ENCODE measurements at places on chromosomes 3 and 15.

- no peak for DNase-seq
These were observed 256.4 kb upstream of the TPM1 start for GRCh38 chr15:62785881-62786828.

GRCh38 chr15:68492855-68493254 is 60.9 kb upstream of the ITGA11 start:
- no peak for DNase-seq

GRCh38 chr3:108472001-108472591 is 38.3 kb downstream of the MYH15 start:
- no peak for DNase-seq

DNA sequence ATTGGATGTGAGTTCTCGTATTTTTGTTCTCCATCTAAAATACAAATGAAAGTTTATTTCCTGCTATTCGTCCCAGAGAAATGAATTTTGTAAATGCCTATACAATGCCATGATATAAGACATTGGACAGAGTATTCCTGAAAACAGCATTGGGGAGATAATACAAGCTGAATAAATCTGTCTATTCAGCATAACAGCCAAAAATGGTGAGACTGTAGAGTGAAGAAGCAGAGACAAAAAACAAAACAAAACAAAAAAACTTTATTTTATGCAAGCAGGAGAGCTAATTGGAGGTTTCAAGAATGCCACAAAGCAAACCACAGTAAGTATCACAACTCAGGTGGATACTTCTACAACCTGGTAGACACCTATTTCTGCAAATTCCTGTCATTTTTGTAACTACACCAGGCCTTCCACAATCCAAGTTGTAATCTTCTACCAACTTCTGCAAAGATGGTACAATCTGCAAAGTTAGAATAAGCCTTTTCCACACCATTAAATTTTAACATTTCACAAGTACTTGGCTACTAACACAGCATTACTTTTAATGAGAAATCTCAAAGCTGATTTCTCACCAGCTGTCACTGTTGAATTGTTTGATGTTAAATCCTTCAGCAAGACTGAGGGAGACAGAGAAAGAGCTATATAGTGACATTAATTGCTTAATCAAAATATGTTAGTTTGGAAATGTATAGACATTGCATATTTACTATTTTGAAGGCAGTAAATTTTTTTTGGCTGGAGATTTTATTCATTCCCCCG is 163.1 kb downstream of the CLSTN2 start:
- DNase-seq: no peak

- DNase-seq: no peak
These were observed 45.1 kb downstream of the RAB11A start for GRCh38 chr15:65914386-65914785.

DNA sequence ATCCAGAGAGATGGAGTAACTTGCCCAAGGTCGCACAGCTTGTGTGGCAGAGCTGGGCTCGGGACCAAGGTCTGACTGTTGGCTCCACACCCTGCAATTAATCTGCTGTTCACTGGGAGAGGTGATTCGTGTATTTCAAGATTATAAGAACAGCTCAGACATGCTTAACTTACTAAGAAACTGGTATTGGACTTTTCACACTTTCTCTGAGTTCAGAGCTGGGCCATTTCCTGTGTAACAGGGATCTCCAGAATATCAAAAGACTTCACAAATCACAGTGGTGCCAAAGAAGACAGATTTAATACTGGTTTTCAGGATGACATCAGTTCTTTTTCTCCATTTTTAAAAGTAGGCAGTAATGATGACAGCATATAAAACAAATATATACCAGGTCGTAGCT is 156.8 kb upstream of the UBE2E1 start:
- no peak for DNase-seq

GRCh38 chr15:29612701-29613100 is 209.6 kb downstream of the TJP1 start:
- DNase-seq: no peak

DNA sequence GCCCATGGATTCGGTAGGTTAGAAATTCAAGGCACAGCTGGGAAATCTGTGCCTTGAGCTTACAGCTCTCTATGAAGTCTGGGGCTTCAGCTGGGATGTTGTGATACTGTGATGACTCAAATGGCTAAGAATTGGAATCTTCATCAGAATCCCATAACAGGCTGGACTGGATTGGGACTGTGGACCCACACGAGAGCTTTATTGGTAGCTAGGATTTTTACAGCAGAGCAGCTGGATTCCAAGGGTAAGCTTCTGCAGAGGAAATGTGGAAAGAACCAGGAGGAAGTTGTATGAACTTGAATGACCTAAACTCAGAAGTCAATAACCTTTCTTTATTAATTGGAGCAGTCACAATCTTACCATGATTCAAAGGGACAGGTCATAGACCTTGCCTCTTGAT is 1187.1 kb downstream of the ROBO1 start:
- no peak for DNase-seq
